Left ventricle myocardium inferior (tissue), 1 donor: ENCODE measurements at places on chromosomes 7 and 10. TPM values are rescaled to one million over a fixed set of nuclear protein-coding genes. Genes with fewer than 3 reads are reported as not detected.

- DNase-seq: no peak
Observed at GRCh38 chr10:28036587-28036986, 37.7 kb upstream of the ODAD2 start.

DNA sequence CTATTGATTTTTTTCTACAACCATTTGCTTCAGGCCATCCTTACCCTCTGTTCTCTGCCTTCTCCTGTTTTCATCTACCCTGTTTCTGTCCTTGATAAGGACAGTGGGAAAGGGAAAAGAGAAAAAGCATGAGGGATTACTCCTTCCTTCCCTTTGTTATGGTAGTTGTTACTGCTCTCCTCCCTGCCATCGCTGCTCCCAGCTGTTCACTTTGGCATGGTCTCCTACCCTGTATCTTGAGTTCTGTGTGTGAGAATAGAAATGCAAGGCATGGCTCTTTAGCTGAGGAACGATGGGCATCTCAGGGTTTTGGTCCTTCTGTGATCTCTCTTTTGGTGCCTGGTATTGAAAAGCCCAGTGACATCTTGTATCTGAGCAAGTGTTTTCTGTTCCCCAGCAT is 6.4 kb downstream of the CCSER2 start:
- no peak for DNase-seq

DNA sequence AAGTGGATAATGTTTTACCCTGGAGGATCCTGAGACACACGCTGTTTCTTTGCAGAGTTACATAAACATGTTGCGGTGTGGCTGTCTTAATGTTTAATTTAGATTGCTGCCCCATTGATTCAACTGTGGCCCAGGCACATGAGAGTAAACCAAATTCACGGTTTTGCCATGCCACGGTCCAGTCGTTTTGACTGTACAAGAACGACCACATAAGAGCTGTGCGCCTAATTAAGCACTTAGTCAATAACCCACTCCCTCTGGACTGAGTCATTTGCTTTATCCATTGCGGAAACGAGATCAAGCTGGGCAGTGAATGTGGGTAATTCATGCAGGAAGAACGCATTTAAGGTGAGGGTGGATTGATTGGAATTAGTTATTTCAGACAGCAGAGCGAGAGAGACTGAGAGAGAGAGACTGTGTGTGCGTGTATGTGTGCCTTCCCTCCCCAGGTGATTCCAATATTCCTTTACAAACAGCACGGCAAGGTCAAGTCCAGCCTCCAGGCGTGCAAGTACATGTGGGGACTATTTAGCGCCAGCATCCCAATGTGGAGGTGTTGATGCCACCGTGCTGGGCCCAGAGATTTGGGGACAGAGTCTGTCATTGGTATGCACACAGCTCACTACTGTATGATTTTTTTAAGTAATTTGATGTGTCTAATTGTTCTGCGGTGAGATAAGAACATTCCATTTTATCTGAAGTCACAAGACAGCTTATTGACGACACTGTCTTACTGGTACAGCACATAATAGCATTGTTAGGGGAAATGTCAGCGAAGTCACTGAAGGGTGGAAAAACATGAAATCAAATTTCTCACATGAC is 8.4 kb upstream of the TEX36 start:
- no peak for DNase-seq

GRCh38 chr10:60737242-60737641 is 41.0 kb upstream of the CDK1 start:
- DNase-seq: no peak

DNA sequence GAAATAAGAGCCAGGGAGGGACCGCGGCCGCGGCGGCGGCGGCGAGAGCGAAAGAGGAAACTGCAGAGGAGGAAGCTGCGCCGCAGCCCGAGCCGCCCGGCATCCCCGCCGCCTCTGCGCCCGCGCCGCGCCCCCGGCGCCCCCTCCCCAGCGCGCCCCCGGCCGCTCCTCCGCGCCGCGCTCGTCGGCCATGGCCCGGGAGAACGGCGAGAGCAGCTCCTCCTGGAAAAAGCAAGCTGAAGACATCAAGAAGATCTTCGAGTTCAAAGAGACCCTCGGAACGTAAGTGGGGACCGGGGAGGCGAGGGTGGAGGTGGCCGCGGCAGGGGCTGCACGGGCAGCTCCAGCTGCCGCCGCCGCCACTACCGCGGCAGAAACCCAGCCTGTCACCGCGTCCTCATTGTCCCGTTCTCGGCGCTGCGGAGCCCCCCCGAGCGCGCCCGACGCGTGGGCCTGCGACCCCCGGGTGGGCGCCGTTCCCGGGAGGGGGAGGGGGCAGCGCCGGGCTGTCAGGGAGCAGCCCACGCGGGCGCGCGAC is 351 bp downstream of the CAMK1D start:
- DNase-seq: no peak

DNA sequence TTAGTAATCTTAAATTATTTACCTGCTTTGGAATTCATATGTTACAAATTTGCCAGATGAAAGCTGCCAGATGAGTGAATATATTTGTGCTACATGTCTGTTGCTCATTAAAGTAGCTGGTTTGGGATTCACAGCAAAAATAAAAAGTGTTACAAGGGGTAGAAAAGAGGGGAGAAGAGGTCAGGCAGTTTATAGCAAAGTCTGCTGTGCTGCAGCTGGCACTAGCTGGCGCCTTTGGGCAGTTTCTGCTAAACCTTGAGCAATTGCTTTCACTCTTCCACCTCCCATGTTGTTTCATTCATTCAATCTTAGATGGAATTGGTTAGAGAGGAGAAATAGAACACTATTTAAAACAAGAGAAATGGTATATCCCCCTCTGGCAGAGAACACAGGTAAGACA is 404.1 kb upstream of the LRGUK start:
- DNase-seq: no peak

DNA sequence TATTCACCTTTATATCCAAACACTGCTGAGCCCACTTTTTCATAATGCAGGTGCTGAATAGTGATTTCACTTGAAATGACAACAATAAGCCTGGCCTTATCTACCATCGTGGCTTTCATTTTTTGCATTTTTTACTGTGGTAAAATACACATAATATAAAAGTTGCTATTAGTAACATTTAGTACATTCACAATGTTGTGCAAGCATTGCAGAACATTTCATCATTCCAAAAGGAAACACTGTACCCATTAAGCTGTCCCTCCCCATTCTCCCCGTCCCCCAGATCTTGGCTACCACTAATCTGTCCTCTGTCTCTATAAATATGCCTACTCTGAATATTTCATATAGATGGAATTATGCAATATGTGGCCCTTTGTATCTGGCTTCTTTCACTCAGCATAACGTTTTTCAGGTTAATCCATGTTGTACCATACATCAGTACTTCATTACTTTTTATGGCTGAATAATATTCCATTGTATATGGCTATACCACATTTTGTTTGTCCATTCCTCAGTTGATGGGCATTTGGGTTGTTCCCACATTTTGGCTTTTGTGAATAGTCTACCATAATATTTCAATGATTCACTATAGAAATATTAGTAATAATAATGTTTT is 68.5 kb upstream of the ARID5B start:
- no peak for DNase-seq

- DNase-seq: no peak
Observed at GRCh38 chr10:116723428-116724281, 18.7 kb downstream of the HSPA12A start.

The ZNF425 gene
- 0.58 TPM for total RNA-seq

The SUPV3L1 gene
- total RNA-seq: 36.8 TPM

The CREB3L2 gene
- total RNA-seq: 28.9 TPM

The TMEM184A gene
- 0.36 TPM for total RNA-seq
